Type B pancreatic cell (in vitro differentiated cells): ENCODE measurements at places on chromosomes 5 and 9. TPM values are rescaled to one million over a fixed set of nuclear protein-coding genes. Genes with fewer than 3 reads are reported as not detected.

GRCh38 chr5:168984135-168984675 lies 316.7 kb downstream of the SLIT3 start:
- peaks cover 4% of the 10 kb centered on the region for H3K36me3 ChIP-seq
- H3K4me1 ChIP-seq: peaks cover 33% of the 10 kb centered on the region
- H3K4me3 ChIP-seq: no peak overlapping the region
- peaks cover 48% of the 10 kb centered on the region for H3K27me3 ChIP-seq

- H3K36me3 ChIP-seq: peaks cover 4% of the 10 kb centered on the region
- no peak overlapping the region for H3K27ac ChIP-seq
- H3K4me1 ChIP-seq: peaks cover 55% of the 10 kb centered on the region
Measured at GRCh38 chr9:91904588-91905236, 45.3 kb downstream of the ROR2 start.

- H3K27me3 ChIP-seq: peaks cover 3% of the 10 kb centered on the region
- DNase-seq: no peak
- H3K4me1 ChIP-seq: peaks cover 3% of the 10 kb centered on the region
- H3K4me3 ChIP-seq: no peak overlapping the region
Measured at GRCh38 chr5:120655828-120656435, 191.8 kb downstream of the PRR16 start.

- no peaks in the 10 kb centered on the region for H3K36me3 ChIP-seq
- no peak overlapping the region for H3K4me3 ChIP-seq
- peaks cover 3% of the 10 kb centered on the region for H3K27me3 ChIP-seq
- H3K27ac ChIP-seq: no peak overlapping the region
- H3K4me1 ChIP-seq: peaks cover 58% of the 10 kb centered on the region
Measured at GRCh38 chr9:88748566-88749261, 213.7 kb downstream of the NXNL2 start.

CENPH gene
- 10.2 and 27.0 TPM in 2 replicates for total RNA-seq
